ENCODE measurements at places on chromosomes 3 and 15. TPM values are rescaled to one million over a fixed set of nuclear protein-coding genes. Genes with fewer than 3 reads are reported as not detected.

The KCNH8 gene
- 0.11 TPM for total RNA-seq

- no peak for DNase-seq
Observed at GRCh38 chr15:97026781-97027180, 696.3 kb downstream of the NR2F2 start.

GRCh38 chr3:126390201-126390600, 4.5 kb upstream of the CFAP100 start:
- no peak for DNase-seq

- no peak for DNase-seq
Observed at GRCh38 chr15:70974004-70974832, 81.6 kb downstream of the LRRC49 start.

- no peak for DNase-seq
Observed at GRCh38 chr3:149947231-149947630, 23.5 kb downstream of the PFN2 start.

- no peak for DNase-seq
Observed at GRCh38 chr3:5115506-5116162, 6.5 kb upstream of the ARL8B start.

DNA sequence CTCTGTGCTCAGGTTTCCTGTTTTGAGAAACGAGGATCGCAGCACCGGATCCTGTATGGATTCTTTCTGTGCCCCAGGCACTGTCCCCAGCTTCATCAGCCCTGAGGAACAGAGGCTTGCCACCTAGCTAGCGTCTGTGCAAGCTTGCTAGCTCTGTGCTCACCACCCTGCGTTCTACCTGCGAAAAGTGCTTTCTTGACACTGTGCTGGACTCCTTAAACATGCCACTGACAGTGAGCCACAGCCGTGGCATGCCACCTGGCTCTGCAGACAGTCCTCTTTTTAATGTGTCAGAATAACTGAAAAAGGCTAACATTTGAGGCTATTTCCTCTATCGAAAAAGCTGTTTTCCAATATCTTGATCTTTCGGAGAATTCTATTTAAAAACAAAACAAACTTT, 1.4 kb downstream of the PGPEP1L start:
- no peak for DNase-seq

Measured in heart right ventricle (tissue), 16 donors.